ENCODE measurements at places on chromosomes 7 and 10.

- DNase-seq: no peak
Observed at GRCh38 chr7:82375129-82375528, 68.4 kb downstream of the CACNA2D1 start.

DNA sequence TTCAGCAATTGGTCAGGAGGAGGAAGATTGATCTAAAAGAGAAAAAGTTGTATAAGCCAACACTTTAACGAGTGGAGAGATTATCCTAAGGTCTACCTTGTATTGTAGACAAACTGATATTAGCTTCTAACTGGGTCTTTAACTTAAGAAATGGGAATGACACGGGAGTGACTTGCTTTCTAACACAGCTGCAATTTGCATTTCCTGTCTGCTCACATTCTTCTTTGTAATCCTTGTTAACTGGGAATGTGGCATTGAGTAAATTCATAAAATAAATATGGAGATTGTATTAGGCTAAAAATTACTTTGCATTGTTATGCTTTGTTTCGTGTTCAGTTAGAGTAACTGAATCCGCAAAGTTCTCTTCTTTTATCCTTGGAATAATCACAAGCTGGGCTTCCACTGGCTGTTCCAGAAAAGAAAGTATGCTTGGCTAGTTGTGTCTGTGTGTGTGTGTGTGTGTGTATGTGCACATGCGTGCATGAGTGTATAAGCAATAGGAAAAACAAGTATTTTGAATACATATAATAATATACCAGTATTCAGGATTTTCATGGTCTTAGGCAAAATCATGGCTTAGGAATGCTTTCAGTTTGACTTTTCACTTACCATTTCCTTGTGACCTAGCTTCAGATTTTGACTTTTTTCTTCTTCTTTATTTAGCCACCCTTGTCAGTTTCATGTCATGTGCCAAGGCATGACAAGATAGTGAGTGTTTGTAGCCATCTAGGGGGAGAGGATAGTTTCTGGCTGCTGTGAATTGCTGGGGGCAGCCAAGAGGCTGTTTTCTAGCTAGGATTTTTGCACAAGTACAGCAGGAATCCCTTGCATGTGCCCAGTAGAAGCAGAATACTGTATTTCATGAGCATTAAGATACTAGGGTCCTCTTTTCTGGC, 54.5 kb upstream of the FZD8 start:
- no peak for DNase-seq

DNA sequence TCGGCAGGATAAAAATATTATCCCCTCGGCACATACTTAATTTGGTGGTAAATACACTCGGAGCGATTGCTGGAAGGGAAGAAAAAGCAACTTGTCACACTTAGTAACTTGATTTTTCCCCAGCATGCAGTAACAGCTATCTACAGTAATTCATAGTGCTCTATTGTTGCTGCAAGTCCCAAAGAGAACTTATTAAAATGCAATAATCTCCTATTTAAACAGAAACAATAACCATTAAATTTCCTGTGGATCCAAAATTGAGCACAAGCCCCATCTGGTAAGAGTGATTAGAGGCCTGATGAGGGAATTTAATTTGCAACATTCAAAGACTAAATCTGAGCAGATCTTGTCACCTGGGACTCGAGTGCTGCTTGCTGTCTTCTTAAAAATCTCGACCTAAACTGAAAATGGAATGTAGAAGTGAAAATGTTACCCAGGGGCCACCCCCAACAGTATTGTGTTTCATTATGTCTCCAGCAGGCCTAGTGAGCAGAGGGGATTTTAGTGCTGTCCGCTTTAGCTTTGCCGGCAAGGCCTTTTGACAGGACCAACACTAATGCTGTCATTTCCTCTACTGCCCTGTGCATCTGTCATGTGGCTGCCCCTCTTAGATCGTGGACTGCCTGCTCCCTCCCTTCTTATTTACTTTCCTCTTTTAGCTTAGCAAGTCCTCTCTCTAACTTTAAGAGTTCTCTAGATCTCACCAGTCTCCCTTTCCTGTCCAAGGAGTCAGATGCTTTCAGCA, 639.7 kb downstream of the AUTS2 start:
- DNase-seq: no peak

DNA sequence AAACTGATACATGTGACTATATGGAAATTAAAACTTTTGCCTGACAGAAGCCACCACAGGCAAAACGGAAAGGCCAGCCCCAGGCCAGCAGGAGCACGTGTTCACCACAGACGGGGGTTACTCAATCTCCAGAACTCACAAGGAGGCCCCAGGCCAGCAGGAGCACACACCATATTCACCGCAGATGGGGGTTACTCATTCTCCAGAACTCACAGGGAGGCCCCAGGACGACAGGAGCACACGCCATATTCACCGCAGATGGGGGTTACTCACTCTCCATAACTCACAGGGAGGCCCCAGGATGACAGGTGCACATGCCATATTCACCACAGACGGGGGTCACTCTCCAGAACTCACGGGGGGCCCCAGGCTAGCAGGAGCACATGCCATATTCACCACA, 61.5 kb downstream of the NKX6-2 start:
- no peak for DNase-seq

DNA sequence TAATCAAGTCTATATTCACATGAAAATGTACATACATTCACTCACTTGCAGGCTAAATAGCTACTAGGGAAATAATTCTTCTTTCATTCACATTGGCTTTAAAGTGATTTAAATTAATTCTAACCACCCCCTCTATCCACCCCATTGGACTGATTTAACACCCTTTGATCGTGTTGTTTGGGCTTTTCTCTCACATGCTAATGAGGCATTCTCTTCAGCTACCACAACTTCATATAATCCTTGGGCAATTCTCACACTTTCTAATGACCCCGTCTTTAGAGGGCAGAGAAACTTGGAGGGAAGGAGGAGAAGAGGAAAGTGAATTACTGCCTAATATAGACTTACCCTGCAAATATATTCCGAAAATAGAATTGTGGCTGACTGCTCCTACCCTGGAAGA, 24.6 kb downstream of the GRM3 start:
- DNase-seq: no peak

- no peak for DNase-seq
Observed at GRCh38 chr7:1234881-1235500, 2.3 kb downstream of the UNCX start.

- DNase-seq: no peak
Observed at GRCh38 chr7:28533267-28533666, 120.9 kb downstream of the CREB5 start.

DNA sequence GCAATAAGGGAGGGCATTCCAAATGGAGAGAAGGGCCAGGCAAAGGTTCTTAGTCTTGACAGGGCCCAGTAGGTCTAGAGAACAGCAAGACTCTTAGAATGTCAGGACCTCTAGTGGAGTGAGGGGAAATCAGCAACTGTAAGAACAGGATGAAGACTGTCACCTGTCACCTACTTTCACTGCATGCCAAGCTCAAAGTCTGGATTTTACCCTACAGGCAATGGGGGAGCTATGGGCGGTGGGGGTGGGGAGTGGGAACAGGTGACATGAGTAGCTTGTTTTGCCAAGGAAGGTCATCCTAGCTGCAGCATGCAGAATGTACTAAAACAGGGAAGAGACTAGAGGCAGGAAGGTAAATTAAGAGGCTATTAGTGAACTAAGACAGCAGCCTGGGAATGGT, 18.3 kb downstream of the GOT1 start:
- DNase-seq: no peak

Measured in mesothelial cell of epicardium (in vitro differentiated cells).